ENCODE measurements at places on chromosomes 1 and 21.

GRCh38 chr1:12276225-12276624 lies 46.4 kb downstream of the VPS13D start:
- peak; percentile 14 for DNase-seq

GRCh38 chr1:76239470-76239918 lies 164.9 kb downstream of the ST6GALNAC3 start:
- no peak for DNase-seq

DNA sequence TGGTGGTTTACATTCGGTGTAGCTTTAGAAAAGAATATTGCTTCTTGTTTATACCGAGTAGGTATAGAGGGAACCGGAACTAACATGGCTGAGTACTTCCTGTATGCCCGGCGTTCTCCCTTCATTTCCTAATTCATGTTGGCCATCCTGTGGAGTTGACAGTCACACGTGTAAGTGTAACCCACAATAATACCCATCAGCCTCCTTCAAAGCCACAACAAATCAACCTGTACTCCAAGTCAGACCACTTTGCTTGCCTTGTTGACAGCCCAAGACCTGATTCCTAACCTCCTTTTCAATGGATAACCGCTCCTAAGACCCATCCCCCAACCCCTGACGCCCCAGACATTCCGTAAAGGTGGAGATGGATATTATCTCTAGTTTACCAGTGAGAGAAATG lies 42.1 kb downstream of the UBE2U start:
- DNase-seq: no peak

DNA sequence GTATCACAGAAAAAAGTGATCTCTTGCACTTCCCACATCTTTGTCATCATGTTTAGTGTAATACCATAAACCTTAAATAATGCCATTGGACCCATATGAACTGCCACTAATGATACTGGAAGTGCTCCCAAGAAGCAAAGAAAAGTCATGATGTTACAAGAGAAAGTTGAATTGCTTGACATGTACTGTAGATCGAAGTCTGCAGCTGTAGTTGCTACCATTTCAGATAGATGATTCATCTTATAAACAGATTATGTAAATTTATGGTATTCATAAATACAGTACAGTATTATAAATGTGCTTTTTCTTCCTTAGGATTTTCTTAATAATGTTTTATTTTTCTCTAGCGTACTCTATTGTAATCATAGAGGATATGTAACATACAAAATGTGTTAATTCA lies 30.1 kb upstream of the LAMC2 start:
- no peak for DNase-seq

DNA sequence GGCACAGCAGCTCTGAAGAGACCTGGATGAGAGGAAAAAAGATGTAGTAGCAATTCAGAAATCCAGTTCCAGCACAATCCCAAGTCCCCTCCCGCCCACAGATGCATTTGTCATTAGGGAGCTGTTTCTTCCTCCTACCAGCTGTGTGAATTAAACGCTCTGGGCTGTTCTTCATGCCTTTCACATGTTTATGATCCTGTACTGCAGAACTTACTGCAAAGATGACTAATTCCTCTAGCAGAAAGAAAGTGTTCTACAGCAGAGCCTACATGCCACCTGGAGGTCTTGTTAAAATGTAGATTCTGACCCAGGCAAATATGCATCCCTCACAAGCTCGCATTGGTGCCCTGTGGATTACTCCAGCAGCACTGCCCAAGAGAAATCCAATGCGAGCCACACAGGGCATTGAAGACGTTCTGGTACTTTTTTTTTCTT lies 6.5 kb downstream of the ENO1 start:
- DNase-seq: peak; percentile 67

DNA sequence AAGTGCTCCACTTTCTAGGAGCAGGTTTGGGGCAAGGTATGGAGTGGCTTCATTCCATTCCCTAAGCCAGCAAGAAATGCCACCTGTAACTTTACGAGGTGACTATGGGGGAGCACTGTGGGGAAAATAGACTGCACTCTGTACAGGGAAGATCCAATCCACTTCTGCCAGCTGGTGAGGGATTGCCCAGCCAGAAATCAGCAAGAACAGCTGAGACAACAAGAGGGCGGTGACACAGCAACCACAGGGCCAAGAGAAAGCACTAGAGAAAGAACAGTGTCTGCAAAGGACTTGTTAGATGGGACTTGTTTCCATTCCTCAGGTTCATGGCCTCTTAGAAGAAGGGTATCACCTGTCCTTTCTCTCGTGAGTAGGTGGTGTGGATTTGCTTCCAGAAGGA lies 19.6 kb downstream of the CAPN8 start:
- no peak for DNase-seq

- no peak for DNase-seq
Observed at GRCh38 chr1:203743091-203743571, 21.9 kb upstream of the LAX1 start.

- no peak for DNase-seq
Observed at GRCh38 chr1:86101616-86102015, 55.0 kb downstream of the COL24A1 start.

DNA sequence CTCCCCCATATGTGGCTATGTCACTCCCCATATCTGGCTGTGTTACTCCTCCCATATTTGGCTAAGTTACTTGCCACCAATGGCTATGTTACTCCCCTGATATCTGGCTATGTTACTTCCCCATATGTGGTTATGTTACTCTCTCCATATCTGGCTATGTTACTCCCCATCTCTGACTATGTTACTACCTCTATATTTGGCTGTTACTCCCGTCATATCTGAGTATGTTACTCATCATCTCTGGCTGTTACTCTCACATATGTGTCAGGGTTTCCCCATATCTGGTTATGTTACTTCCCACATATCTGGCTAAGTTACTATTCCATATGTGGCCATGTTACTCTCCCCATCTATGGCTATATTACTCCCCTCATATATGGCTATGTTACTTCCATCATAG lies 50.3 kb upstream of the MAP10 start:
- DNase-seq: no peak

DNA sequence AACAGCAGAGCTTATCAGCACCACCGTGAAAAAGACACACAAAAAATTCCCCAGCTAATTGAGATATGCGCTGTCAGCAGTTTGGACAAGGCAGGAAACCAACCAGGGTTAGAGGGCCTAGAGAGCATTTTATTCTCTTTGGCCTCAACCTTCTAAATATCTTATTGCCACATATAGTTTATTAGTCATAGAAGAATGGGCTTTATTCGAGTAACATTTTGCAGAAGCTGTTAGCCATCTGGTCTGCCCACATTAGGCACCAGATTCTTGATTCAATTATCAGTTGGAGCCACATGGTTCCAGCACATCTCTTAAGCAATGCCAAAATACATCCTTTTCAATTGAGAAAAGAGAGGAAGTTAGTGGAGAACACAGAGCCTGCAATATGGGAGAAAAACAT lies 109.9 kb upstream of the CXADR start:
- peak; percentile 72 for DNase-seq

DNA sequence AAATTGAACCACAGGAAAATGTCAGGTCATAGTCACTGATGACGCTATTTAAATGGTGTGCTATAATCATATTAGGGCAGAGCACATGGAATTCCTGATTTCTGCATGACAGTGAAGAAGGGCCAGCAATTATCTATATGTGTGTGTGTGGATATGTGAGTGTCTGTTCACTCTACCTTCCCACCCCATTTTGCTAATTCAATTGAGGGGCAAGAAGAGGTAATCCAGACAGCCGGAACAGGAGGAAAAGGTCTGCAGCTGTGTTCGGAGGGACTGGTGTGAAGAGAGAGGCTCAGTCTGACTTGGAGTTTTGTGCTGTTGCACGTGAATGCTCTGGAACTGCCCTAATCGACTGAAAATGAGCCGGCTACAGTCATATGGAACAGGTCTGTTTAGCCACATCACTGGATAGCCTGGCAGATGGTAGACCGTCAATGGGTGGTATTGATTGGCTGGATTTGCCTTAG lies 5.1 kb upstream of the ELAVL4 start:
- DNase-seq: no peak

- DNase-seq: no peak
Observed at GRCh38 chr21:38511662-38512243, 13.5 kb upstream of the ERG start.

- DNase-seq: no peak
Observed at GRCh38 chr1:61280452-61280851, 198.1 kb downstream of the NFIA start.

- no peak for DNase-seq
Observed at GRCh38 chr1:183559061-183559460, 31.2 kb downstream of the NCF2 start.

GRCh38 chr1:243851765-243852164 lies 1.7 kb upstream of the AKT3 start:
- no peak for DNase-seq

DNA sequence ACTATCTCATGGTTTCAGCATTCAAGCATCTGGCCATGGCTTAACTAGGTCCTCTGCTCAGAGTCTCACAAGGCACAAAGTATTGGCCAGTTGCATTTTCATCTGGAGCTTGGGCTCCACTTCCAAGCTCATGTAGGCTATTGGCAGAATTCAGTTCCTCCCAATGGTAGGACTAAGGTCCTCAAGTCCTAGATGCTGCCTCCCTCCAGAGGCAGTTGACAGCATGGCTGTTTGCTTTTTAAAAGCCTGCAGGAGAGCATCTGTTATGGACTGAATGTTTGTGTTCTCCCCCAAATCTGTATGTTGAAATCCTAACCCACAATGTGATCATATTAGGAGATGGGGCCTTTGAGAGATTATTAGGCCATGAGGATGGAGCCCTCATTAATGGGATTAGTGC lies 38.0 kb upstream of the HLX start:
- no peak for DNase-seq

GRCh38 chr1:203628201-203629015 lies 1.8 kb downstream of the ATP2B4 start:
- DNase-seq: no peak

DNA sequence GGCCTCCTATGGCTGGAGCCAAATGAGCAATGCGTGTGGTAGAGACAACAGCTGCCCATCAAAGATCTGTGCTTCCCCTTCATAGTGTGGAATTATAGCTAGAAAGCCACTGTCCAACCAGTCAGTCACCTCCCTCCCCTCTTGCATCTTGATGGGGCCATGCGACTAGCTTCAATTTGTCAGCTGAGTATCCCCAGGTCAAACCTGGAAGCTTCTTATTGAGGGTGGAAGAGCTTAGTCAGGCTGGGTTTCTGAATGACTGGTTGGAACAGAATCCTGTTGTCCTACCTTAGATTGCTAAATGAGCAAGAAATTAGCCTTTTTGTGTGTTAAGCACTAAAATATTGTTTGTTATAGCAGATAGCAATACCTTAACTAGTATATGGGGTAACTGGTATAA lies 625.4 kb downstream of the PTPRC start:
- DNase-seq: no peak

DNA sequence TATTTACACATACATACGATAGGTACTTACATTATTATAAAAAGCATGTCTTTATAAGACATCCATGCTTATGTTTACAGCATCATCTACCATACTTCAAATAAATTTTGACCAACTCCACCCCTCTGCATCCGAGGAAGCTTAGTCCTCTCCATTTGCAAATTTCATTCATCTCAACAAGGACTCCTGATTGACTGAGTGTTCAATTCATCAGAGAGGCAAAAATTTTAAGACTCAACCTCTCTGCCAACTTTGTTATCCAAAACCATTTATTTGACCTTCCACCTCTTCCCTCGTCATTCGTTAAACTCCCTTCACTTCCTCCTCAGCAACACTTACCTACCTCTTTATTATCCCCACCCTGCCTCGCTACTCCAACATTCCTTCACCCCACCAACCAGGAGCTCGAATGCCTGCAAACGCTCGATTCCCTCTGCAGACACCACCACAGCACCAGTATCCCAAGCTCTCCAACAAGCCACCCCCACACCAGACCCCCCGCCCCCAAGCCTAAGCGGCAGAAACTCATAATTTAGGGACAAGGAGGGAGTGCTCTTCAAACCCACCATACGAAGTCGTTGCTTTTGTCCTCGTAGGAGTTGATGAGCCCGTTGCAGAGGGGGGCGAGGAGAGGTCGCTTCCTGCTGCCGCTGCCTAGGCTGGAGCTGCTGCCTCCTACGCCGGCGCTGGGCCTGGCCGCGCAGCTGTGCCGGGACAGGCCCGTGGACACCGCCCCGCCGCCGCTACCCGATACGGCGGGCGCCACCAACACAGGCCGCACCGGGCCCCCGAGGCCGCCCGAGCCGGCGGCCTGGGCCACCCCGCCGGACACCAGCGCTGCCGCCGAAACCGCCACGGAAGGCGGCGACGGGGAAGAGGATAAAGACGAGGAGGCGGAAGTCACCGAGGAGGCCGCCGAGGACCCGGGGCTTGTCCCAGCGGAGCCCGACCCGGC lies 803 bp downstream of the COP1 start:
- DNase-seq: peak; percentile 26

- no peak for DNase-seq
Observed at GRCh38 chr21:24046829-24047443, 1560.3 kb downstream of the MRPL39 start.

- DNase-seq: no peak
Observed at GRCh38 chr1:48442864-48443619, 29.0 kb downstream of the SPATA6 start.

DNA sequence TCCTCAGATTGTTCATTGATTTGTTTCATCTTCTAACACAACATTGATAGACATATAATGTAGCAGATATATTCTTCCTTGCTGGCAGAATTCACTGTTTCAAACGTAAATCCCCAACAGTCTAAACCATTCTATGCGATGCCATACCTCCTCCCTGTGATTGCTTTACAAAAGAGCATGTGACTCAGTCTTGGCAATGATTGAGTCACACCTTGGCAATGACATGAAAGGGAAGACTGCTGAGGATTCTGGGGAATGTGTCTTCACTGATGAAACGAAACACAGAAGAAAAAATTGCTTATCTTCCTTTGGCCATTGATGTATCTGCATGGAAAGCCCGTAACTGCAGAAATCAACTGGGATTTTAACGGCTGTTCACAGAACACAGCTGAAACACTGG lies 409.6 kb upstream of the ZRANB2 start:
- no peak for DNase-seq

GRCh38 chr1:32398401-32398800 lies 4.2 kb upstream of the BSDC1 start:
- DNase-seq: no peak

- DNase-seq: no peak
Observed at GRCh38 chr1:230303069-230303468, 123.1 kb downstream of the PGBD5 start.

GRCh38 chr1:12618965-12619791 lies 1.2 kb upstream of the DHRS3 start:
- DNase-seq: peak; percentile 60

- DNase-seq: peak; percentile 82
Observed at GRCh38 chr1:26378088-26378878, 5.7 kb upstream of the ZNF683 start.

DNA sequence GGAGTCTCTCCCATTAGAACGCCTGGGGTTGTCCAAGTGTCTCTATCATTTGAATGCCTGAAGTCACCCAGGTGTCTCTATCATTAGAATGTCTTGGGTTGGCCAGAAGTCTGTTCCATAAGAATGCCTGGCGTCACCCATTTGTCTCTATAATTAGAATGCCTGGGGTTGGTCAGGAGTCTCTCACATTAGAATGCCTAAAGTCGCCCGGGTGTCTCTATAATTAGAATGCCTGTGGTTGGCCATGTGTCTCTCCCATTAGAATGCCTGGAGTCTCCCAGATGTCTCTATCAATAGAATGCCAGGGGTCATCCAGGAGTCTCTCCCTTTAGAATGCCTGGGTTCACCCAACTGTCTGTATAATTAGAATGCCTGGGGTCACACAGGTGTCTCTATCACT lies 54.5 kb downstream of the RNF187 start:
- DNase-seq: no peak

- DNase-seq: no peak
Observed at GRCh38 chr1:236020359-236021219, 44.3 kb downstream of the NID1 start.

All from inflammatory macrophage (primary cell).